ENCODE measurements at places on chromosomes 12 and 14.

DNA sequence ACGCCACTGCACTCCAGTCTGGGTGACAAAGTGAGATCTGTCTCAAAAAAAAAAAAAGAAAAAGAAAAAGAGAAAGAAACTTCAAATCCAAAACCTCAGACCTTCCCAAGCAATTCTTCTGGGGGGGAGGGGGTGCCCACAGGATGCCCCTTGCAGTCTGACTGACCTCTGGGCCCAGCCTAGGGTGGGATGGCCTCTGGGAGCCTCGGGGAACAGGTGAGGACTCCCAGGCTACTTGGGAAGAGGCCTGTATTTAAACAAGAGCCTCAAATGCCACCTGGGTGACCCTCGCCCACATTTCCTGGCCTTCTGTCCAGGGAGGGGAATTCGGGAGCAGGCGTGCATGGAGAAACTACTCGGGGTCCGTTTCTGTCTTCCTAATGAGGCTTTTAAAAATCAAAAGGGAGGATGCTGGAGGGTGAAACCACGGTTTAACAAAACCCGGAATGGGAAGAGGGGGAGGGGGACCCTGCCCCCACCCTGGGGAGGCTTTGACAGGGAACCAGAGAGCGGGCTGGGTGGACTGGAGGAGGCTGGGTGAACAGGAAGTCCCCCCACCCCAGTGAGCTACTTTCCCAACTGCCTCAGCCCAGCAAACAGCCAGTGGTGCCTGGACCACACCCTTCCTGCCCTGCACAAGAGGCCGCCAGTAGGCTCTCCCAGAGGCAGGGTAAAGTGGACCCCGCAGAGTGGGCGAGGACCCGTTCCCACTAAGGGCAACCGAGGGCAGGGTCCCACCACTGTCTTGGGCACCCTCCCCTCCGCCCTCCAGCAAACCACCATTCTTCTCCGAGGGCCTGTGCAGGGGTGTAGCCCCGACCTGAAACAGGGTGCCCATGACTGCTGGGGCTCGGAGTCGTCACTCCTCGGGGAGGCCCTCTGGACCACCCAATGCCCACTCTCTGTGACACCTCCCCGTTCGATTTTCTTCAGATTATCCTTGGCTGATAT, 1.5 kb upstream of the FBRSL1 start:
- no peak for DNase-seq

- DNase-seq: peak; percentile 83
These were observed 1.8 kb upstream of the RHOF start for GRCh38 chr12:121795034-121795968.

GRCh38 chr12:77979597-77980250, 149.0 kb downstream of the NAV3 start:
- DNase-seq: no peak

DNA sequence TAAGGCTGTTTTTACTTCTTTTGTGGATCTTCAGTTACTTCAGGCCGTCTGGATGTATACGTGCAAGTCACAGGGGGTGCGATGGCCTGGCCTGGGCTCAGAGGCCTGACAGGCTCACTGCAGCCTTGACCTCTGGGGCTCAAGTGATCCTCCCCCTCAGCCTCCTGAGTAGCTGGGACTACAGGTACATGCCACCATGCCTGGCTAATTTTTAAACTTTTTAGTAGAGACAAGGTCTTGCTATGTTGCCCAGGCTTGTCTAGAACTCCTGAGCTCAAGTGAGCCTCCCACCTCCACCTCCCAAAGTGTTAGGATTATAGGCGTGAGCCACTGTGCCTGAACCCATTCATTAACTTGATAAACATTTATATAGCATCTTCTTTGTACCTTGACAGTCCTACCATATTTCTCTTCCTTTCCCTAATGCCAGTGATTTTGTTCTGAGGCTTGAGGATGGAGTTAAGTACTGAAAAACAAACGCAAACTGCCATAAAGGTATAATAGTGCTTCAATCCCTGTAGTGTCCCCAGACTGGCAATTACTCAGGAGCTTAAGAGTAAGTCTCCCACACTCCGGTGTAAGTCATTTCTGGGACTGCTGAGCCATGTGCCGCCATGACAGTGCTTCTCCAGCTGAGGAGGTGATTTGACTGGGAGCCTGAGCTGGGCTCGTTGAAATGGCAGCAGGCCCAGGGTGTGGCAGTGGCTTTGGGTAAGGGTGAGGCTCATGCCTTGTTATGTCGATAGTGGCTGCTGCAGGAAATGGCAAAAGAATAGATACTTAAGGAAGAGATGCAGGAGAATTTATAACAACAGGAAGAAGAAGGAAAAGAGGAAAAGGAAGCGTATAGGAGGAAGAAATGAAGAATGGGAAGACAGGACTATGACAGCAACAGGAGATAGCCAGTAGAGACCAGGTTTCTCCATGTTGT, 43.7 kb upstream of the HECTD1 start:
- DNase-seq: no peak

All from stimulated activated CD4-positive, alpha-beta T cell treated with anti-CD3 and anti-CD28 coated beads, Interleukin-12 subunit alpha, Interleukin-12 subunit beta, amount 100 ng/mL, for 4 hours (primary cell).